ENCODE measurements at places on chromosomes 7 and 10.

GRCh38 chr7:71267734-71268469 lies 136.0 kb downstream of the GALNT17 start:
- DNase-seq = no peak

- no peak for DNase-seq
These were observed 30.1 kb downstream of the INSIG1 start for GRCh38 chr7:155327590-155328320.

GRCh38 chr7:118870187-118870586 lies 645.7 kb downstream of the ANKRD7 start:
- DNase-seq = no peak

DNA sequence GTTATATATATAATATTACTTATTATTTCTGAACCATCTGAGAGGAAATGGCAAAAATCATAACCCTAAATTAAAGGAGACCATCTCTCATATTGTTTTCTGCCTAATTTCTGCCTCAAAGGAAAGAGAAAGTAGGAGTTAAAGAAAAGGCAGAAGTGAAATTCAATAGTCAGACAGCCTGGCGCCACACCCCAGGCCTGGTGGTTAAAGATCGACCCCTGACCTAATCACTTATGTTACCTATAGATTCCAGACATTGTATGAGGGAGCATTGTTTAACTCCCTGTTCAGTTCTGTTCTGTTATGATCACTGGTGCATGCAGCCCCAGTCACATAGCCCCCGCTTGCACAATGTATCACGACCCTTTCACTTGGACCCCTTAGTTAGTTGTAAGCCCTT lies 24.9 kb upstream of the CHST3 start:
- DNase-seq = no peak

- DNase-seq = no peak
These were observed 26.5 kb upstream of the CC2D2B start for GRCh38 chr10:95881316-95881715.

- no peak for DNase-seq
These were observed 162.6 kb downstream of the SH2D4B start for GRCh38 chr10:80700252-80700651.

GRCh38 chr10:77555591-77556212 lies 81.9 kb downstream of the KCNMA1 start:
- DNase-seq = no peak

GRCh38 chr7:110909117-110909516 lies 181.8 kb upstream of the LRRN3 start:
- no peak for DNase-seq

GRCh38 chr7:8343556-8343955 lies 81.6 kb upstream of the ICA1 start:
- DNase-seq = peak; percentile 93

DNA sequence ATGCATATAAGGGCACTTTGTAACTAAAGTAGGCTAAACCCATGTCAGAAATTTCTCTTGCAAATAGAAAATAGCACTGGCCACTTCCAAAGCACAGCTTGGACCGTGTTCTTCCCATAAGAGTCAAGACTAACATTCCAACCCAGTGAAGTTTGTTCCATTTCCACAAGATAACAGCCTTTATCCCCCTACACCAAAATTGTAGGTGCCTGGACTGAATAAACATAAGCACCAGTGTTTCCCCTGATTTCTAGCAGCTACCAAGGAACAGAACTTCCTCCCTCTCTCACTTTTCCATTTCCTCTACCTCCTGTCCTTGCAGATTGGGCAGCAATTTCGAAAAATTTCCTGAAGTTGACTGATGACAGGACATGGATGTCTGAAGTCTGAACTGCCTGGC lies 219.7 kb downstream of the CREB5 start:
- no peak for DNase-seq

DNA sequence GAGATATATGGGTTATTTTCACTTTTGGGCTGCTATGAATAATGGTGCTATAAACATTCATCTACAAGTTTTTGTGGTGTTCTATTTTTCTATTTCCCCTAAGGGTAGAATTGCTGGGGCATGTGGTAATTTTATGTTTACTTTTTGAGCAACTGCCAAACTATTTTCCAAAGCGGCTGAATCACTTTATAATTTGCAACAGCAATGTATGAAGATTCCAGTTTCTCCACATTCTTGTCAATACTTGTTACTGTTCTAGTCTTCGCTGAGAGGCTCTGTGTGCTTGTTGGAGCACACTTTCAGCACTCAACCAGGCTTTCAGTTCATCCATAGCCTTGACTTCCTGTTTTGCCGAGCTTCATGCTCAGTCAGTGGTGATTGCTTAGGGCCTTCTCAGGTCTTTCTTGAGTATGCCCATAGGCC lies 39.0 kb downstream of the ADK start:
- no peak for DNase-seq

DNA sequence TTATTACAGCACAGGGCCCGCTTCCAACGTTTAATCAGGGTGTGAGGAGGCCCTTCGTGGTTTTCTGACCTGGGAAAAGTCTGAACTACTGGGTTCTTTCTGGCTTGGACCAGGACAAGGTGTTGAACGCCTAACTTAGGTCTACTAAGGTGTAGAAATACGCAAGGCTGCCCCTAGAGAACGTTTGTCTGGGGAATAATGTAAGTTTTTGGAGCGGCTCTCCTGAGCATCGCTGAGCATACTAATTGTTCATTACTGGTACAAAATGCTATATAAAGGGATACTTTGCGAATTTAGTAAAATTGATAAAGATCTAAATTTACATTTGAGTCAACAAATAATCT lies 32.4 kb upstream of the TOMM7 start:
- DNase-seq = no peak

- DNase-seq = no peak
These were observed 15.0 kb downstream of the SKIDA1 start for GRCh38 chr10:21510241-21511094.

DNA sequence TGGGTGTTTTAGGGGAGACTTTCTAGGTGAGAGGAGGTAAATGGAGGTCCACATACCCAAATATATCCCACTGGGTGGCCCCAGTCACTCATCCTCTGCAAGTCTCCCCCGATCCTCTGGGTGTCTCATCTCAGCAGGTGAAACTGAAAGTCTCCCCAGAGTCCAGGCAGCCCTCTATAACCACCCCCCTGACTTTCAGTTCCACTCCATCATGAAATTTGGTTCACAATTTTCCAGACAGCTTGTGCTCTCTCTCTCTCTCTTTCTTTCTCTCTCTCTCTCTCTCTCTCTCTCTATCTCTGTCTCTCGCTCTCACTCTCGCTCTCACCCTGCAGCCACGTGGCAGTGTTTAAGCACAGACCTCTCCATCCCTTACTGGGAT lies 56.7 kb upstream of the ELN start:
- no peak for DNase-seq

- no peak for DNase-seq
These were observed 163.6 kb downstream of the CAMK1D start for GRCh38 chr10:12513003-12513365.

GRCh38 chr10:61319386-61320256 lies 133.6 kb downstream of the TMEM26 start:
- DNase-seq = no peak

DNA sequence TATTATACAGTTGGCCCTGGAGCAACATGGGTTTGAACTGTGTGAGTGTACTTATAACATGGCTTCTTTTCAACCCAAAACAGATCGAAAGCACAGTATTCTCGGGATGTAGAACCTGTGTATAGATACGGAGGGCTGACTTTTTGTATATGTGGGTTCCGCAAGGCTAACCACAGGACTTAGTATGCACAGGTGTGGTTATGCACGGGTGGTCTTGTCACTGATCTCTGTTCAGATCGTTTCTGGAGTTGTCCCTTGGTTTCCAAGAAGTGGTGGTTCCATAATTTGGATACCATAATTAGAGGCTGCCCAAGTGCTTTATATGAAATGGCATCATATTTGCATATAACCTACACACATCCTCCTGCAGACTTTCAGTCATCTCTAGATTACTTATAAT lies 10.9 kb upstream of the BHLHA15 start:
- no peak for DNase-seq

- DNase-seq = no peak
These were observed 14.3 kb downstream of the GHRHR start for GRCh38 chr7:30977896-30978564.

DNA sequence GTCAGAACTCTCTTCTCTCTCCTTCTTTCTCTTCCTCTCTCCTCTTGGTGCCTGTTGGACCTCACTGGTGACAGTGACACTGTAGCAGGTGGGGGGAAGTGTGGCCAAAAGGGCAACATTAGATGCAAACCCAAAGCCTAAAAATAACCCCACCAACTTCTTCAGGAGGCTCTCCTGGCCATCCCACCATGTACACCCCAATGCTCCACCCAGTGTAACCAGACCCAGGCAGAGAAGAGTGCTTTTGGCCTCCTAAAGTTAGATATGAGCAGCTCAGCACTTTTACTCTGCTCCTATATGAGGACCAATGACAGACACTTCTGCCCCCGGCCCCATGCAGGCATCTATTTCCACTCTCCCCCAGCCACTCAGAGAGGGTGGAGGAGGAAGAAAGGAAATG lies 5.5 kb downstream of the MYOZ1 start:
- no peak for DNase-seq

- no peak for DNase-seq
These were observed 22.3 kb downstream of the CACUL1 start for GRCh38 chr10:118732245-118733165.

DNA sequence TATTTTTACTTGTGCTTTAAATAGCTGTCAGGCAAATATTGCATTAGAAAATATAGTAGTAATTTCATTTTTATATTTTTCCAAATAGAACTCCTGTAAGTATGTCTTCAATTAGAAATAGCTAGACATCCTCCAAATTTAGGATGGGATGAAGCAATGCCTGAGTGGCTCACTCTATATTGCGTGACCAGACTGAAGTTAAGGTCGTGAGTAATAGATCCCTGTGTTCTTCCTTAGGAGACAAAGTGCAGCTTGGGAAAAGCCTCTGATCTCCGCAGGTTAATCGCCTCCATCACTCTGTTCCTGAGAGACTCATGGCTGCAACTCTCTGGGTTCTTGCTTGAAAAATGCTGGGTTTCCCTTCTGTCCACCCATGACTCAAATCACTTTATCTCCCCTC lies 484.8 kb upstream of the ANKRD30A start:
- DNase-seq = no peak

DNA sequence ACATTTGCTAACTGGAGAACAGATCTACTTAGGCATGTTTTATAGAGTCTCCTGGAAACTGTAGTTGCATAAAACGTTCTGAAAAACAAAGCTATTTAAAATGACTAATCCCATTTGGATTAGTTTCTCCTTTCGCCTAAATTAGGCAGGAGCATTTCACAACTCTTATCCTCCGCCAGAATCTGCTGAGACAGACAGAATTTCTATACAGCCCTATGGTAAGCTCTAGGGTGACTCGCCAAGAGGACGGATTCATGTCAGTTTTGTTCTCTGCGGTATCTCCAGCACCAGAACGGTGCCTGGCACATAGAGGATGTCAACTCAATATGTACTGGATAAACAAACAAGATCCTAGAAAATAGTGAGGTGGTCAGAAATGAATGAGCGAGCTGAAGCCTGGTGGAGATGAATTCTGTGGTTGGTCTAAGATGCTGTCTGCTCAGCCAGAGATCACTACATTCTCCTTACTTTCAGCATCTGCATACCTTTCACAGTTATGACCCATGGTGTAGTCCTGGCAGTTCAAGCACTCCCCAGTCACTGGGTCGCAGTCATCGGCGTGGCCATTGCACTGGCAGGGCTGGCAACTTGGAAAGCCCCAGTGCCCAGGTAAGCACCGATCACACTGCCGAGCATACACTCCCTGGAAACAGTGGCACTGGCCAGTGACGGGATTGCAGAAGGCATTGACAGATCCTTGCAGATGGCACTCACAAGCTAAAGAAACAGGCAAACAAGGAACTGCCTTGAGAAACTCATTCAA lies 44.0 kb downstream of the LAMB1 start:
- DNase-seq = no peak

DNA sequence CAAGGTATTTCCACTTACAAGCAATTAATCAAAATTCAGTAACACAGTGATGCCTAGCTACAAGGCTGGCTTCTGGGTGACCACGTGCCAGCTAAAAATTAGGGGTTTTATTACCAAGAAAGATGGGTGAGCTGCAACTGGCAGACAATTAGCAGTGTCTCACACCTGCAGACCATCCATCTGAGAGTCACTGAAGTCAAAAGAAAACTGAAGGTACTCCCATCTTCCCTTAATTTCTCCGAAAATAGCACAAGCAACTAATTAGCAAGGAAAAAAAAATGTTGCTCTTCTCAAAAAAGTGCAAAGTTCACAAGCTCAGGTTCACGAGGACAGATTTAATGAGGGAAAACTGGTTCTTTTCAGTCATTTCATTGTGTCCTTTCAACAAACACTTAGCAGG lies 28.4 kb downstream of the RSU1 start:
- DNase-seq = no peak

Measured in NCI-H748 treated with DMSO at 0.1 percent for 48 hours (cell line).